ENCODE measurements at places on chromosomes 3 and 15.

DNA sequence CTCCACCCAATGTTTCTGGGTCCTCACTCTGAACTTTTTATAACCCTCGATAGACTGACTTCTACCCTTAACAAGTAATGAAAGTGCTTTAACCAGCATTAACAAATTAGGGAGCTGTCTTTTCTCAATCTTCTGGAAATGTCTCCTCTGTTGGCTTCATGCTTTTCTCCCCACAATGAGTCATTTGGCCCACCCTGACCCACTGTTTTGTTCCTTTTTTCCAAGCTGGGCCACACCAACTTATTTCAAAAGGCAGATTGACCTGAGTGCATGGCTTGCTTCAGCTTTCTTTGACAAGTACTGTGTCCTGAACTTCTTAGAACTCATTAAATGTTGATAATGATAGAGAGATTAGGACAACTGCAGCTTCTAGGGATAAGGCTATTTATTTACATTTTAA lies 199.6 kb upstream of the SEMA6D start:
- DNase-seq = no peak

- no peak for DNase-seq
These were observed 14.3 kb downstream of the ZIC4 start for GRCh38 chr3:147391781-147392624.

DNA sequence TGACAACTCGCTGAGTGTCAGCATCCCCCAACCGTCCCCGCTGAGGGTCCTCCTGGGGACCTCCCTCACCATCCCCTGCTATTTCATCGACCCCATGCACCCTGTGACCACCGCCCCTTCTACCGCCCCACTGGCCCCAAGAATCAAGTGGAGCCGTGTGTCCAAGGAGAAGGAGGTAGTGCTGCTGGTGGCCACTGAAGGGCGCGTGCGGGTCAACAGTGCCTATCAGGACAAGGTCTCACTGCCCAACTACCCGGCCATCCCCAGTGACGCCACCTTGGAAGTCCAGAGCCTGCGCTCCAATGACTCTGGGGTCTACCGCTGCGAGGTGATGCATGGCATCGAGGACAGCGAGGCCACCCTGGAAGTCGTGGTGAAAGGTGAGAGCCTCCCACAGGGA lies 35.4 kb downstream of the ACAN start:
- DNase-seq = no peak

DNA sequence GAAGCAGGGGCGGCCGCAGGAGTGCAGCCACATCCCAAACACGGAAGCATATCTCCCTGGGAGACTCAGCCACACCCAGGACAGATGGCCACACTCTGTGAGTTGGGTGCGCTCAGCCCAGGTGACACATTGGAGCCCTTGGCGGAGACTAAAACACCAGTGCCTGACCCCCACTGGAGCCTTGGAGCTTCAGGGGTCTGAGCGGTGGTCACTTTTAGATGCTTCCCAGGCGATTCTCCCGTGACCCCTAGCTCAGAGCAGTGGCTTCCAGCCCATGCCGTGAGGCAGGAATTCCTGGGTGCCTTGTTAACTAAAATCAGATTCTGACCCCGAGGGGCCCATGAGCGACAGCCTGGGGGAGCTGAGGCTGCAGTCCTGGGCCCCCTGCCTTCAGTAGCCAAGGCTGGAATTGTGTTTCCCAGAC lies 54.5 kb downstream of the PLXNA1 start:
- DNase-seq = no peak

GRCh38 chr3:71916747-71917369 lies 131.9 kb upstream of the PROK2 start:
- no peak for DNase-seq

DNA sequence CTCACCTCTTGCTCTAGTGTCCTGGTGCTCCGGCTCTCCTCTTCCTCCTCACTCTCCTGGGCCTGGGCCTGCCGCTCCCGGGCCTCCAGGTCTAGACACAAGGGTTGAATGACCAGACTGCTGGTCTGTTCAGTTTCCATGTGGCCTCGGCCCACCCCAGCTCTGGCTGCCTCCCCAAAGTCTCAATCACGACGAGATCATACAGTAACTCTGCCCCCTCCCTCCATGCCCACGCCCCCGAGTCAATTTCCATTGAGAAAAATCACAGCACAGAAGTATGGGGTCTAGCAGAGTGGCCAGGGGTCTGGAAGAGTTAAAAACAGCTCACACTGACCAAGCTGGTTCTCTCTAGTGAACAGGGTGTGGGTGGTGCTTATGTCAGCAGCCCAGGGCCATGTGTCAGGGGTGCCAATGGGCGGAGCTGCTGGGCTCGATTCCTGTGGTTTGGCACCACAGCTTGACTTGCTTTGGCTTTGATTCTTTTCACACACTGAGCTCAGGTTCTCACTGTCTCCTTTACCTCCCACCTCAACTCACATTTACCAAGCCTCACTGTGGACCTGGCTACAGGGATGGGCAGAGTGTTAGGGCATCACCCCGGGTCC lies 6.9 kb downstream of the C15orf62 start:
- DNase-seq = no peak

- no peak for DNase-seq
These were observed 21.8 kb downstream of the SI start for GRCh38 chr3:165056510-165056909.

- no peak for DNase-seq
These were observed 289.9 kb downstream of the GAP43 start for GRCh38 chr3:115913069-115913686.

DNA sequence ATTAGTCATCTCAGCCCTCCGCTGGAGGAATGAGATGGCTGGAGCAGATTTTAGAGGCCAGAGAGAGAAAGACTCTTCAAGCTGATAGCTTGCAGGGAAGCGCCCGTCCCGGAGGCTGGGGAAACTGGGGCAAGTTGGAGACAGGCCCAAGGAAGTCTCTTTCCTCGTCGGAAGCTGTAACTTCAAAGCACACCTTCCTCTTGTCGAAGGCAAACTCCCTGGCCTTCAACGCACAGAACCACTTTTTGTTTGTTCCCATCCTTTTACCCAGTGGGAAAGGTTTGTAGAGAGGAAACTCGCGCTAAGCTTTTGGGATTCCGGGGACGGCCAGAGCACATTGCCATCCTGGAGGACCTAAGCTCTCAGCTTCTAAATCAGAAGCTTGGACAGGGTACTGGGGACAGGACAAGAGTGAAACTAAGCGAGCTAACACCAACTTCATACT lies 900 bp upstream of the EOMES start:
- DNase-seq = no peak

DNA sequence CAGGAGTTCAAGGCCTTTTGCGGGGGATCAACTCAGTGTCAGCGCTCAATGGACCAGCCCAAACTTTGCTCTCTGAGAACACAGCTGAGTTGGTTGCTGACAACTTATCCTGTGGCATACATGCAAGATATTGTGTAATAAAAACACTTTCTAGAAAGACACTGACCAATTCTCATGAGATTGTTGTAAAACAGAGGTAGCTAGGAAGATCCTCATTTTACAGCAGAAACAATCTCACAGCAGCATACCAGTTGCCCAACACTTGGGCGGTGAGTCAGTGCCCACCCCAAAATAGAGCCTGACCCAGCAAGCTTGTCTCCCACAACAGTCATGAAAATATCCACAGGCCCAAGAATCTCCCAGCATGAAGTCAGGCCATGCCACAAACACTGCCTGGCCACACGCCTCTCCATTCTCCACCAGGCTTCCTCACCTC lies 18.2 kb downstream of the KLHL6 start:
- no peak for DNase-seq

GRCh38 chr3:129827765-129828164 lies 65.7 kb downstream of the TMCC1 start:
- DNase-seq = no peak

All from DMS79 treated with DMSO at 0.1 percent for 48 hours (cell line).